ENCODE measurements at places on chromosomes 12 and 14. TPM values are rescaled to one million over a fixed set of nuclear protein-coding genes. Genes with fewer than 3 reads are reported as not detected.
A peak's percentile ranks its signal among the peaks of the same experiment; 100 is the strongest.

DNA sequence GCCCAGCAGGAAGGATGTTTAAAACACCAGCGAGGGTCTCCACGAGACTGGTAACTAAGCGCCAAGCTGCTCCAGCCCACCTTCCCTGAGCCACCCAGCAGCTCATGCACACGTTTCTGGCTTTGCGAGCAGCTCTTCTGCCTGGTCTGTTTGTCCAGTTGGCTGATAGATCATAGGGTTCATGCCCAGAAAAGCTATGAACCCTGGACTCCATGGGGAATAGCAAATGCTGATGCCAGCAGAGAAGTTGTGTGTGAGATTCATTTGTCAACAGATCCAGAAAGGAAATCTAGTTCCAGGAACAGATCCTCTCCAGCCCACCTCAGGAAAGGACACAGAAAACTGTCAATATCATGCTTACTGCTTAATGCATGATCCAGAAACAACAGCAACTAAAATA is 28.2 kb upstream of the RIMBP2 start:
- no peaks in the 10 kb centered on the region for H3K4me1 ChIP-seq
- H3K27me3 ChIP-seq: peaks cover 11% of the 10 kb centered on the region
- no peak overlapping the region for H3K4me3 ChIP-seq
- H3K36me3 ChIP-seq: no peaks in the 10 kb centered on the region
- DNase-seq: no peak

GRCh38 chr14:74906925-74907521 is 16.0 kb downstream of the RPS6KL1 start:
- no peak overlapping the region for H3K4me3 ChIP-seq
- H3K36me3 ChIP-seq: no peaks in the 10 kb centered on the region
- H3K27ac ChIP-seq: no peak overlapping the region
- no peak for DNase-seq
- no peaks in the 10 kb centered on the region for H3K27me3 ChIP-seq

DNA sequence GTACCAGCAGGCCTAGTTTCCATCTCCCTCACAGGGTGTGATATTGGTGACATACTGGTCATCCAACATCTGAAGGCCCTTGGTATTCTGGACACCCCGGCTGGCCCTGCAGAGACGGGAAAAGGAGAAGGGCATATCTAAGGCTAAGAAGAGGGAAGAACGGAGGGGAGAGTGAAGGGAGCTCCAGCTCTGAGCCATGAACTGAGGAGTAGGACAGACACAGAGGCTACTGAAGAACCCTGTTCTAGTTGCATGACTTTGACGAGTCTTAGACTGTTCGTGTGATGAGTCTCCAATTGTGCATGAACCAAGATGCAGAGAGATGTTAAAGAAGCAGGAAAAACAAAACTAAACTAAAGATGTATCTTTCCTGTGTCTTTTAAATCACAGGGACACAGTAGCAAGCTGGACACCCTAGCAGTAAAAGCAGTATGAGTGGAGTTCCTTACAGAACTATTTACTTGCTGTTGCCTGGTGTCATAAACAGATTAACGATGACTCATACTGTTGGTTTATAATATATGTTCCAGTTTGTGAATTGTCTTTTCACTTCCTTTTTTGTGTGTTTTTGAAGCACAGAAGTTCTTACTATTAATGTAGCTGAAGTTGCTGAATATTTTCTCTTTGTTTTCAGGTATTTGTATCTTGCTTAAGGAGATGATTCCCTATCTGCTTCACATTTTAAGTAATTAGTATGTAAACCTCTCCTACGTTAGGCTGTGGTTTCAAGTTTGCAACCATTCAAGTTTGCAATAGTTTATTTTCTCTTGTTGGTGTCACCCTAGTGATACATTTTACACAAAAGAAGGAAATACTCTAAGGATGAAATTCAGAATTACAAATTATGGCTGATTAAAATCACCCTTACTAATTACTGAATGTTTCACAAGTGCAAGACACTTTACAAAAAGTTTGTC is 15.7 kb downstream of the FAR2 start:
- no peaks in the 10 kb centered on the region for H3K27me3 ChIP-seq
- no peak for DNase-seq
- H3K36me3 ChIP-seq: no peaks in the 10 kb centered on the region
- no peaks in the 10 kb centered on the region for H3K4me1 ChIP-seq

DNA sequence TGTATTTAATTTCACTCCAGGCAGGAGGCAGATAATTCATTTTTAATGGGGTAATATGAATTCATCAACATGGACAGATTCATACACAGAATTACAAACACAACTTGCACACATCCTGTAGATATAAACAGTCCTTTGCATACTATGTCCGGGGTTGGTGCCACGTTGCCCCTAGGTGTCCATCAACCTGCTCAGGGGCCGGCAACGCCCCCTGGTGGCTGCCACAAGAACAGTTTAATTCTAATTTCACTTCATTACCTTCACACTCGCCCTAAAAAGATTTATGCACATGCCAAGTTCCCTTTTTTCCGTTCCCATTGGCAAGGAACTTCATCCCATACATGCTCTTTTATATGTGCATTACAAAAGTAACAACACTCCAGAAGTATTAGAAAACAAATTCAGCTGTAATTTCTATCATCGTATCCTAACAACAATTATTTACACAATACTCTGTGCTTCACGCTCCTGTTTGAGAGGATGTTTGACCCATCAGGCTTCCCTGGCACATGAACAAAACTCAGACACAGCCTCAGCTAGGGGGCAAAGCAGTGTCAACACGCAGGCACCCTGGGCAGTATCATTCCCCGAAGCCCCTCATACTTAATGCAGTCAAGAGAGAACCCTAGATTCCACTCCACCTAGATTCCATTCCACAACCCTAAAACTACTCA is 15.5 kb downstream of the MANSC1 start:
- no peak overlapping the region for H3K27ac ChIP-seq
- no peaks in the 10 kb centered on the region for H3K4me1 ChIP-seq
- no peak for DNase-seq
- no peaks in the 10 kb centered on the region for H3K36me3 ChIP-seq
- no peak overlapping the region for H3K4me3 ChIP-seq
- no peaks in the 10 kb centered on the region for H3K27me3 ChIP-seq

GRCh38 chr12:54593135-54593534 is 4.7 kb upstream of the PPP1R1A start:
- H3K27ac ChIP-seq: no peak overlapping the region
- no peaks in the 10 kb centered on the region for H3K36me3 ChIP-seq
- H3K4me1 ChIP-seq: no peaks in the 10 kb centered on the region

SLC8A3 gene
- total RNA-seq: 1.8 TPM

DNA sequence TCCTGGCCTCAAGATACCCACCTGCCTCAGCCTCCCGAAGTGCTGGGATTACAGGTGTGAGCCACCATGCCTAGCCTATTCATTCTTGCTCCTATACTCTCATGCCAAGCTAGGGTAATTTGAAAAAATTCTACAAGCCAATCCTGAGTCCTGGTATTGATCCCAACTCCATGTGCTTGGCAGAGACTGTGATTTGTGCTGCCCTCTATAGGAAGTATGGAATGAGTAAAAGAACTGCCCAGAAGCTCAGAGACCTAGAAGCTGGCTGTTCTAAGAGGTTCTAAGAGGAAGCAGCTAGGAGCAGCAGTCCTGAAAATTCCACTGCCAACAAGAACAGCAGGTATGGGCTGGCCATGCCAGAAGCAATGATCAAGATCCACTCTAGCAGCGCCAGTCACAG is 402.5 kb downstream of the PCNX1 start:
- H3K4me1 ChIP-seq: no peaks in the 10 kb centered on the region
- H3K27me3 ChIP-seq: no peaks in the 10 kb centered on the region
- no peak overlapping the region for H3K27ac ChIP-seq
- DNase-seq: no peak
- no peaks in the 10 kb centered on the region for H3K36me3 ChIP-seq

DNA sequence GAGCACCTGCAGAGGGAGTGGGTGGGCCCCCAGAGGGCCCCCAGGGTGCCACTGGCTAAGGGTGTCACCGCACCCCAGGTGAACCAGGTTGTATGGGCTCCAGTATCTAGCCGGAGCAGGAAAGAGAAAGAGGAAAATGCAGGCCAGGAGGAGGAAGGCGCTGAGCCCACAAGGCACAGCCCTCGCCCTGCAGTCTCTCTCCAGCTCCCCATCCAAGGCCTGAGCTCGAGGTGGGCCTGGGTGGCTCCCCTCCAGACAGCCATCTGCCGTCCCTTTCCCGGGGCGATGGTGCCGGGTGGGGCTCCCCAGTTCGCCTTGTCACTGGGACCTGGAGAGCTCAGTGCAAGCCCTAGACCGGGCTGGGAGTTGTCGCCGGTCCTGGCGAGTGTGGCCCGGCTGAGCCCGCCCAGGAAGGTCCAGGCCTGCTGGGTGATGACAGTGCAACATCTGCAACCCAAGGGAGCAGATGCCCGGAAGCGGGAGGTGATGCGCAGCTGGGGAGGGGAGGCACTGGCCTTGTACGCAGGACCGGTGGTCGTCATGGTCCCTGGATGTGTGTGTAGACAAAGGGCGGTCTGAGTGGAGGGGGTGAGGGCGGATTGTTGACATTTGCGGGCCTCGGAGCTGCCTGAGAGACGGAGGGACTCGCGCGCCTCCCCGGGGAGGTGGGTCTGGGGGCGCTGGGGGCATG is 716 bp downstream of the TMEM179 start:
- peak overlapping the region; percentile 46 for H3K4me3 ChIP-seq
- H3K27me3 ChIP-seq: no peaks in the 10 kb centered on the region
- no peaks in the 10 kb centered on the region for H3K36me3 ChIP-seq
- no peaks in the 10 kb centered on the region for H3K4me1 ChIP-seq
- peak; percentile 36 for DNase-seq

PTPRQ gene
- 4.0 TPM for total RNA-seq

- no peaks in the 10 kb centered on the region for H3K27me3 ChIP-seq
- H3K27ac ChIP-seq: peak overlapping the region; percentile 85
- no peaks in the 10 kb centered on the region for H3K36me3 ChIP-seq
- no peak for DNase-seq
Observed at GRCh38 chr12:56520048-56520447, 1.6 kb upstream of the RBMS2 start.

DNA sequence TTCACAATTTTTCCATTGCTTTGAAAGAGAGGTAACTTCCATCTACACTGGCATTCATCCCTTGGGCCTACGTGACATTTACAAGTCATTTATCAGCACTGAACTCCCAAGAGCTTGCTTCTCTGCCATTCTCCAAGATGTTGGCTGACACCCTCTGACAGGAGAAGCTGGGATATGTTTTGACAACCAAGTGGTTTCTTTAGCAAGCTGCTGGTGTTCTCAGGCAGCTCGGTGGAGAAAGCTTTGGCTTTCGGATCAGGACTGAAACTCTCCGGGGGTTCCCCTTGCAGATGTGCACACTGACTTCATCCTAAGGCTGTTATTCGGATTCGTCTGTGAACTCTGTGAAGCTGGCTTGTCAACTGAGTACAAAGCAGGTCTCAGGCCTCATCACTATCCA is 15.7 kb downstream of the KCNA5 start:
- H3K27me3 ChIP-seq: no peaks in the 10 kb centered on the region
- no peak for DNase-seq
- H3K4me1 ChIP-seq: no peaks in the 10 kb centered on the region
- H3K27ac ChIP-seq: no peak overlapping the region
- H3K36me3 ChIP-seq: no peaks in the 10 kb centered on the region

DNA sequence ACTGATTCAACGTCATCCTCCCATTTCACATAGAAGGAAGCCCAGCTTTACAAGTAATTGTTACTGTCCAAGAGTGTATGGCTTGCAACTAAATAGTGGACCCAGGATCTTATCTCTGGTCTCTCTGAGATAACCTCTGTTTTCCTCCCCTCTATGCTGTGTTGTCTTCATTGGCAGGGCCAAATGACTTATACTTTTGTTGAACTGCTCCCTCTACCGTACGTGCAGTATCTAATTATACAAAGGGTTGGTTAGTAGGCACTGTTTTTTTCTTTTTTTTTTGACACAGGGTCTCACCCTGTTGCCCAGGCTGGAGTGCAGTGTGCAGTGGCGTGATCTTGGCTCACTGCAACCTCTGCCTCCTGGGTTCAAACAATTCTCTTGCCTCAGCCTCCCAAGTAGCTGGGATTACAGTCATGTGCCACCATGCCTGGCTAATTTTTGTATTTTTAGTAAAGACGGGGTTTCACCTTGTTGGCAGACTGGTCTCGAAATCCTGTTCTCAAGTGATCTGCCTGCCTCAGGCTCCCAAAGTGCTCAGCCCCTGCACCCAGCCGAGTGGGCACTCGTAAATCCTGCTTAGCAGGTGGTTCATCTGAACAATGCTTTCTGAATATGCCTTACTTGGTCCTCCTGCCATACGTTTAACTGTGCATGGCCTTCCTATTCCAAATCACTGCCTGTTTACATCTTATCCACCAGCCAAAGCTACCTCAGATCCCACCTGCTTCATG is 162.1 kb downstream of the ADCK1 start:
- H3K27ac ChIP-seq: no peak overlapping the region
- no peaks in the 10 kb centered on the region for H3K4me1 ChIP-seq
- H3K4me3 ChIP-seq: no peak overlapping the region

FAM186B gene
- 0.59 TPM for total RNA-seq

- H3K36me3 ChIP-seq: no peaks in the 10 kb centered on the region
- H3K4me3 ChIP-seq: no peak overlapping the region
- H3K27me3 ChIP-seq: no peaks in the 10 kb centered on the region
- no peaks in the 10 kb centered on the region for H3K4me1 ChIP-seq
- no peak overlapping the region for H3K27ac ChIP-seq
Observed at GRCh38 chr14:60561845-60562746, 53.1 kb downstream of the SIX6 start.

ACIN1 gene
- 151 TPM for total RNA-seq

- DNase-seq: no peak
- H3K36me3 ChIP-seq: no peaks in the 10 kb centered on the region
- H3K27ac ChIP-seq: no peak overlapping the region
- no peaks in the 10 kb centered on the region for H3K27me3 ChIP-seq
Observed at GRCh38 chr12:115611477-115611876, 666.0 kb downstream of the MED13L start.

TAS2R10 gene
- 1.3 TPM for total RNA-seq

TRHDE gene
- total RNA-seq: 2.2 TPM

GRCh38 chr14:80212023-80212397 is 706 bp upstream of the DIO2 start:
- H3K27me3 ChIP-seq: no peaks in the 10 kb centered on the region
- no peak for DNase-seq

DNA sequence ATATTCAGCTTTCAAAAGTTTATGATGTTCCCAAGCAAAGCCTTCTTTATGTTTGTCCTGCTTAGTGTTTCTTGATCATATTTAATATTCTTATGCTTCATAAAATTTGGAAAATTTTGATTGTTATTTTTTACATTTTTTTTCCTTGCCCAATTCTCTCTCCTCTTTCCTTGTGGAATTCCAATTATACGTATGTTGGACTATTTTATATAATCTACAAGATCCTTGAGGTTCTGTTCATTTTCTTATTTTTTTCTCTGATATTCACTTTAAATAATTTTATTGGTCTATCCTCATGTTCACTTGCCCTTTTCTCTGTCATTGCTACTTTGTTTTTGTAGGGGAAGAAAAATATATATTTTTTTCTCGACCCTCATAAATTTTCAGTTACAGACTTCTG is 167.7 kb downstream of the DYRK2 start:
- no peaks in the 10 kb centered on the region for H3K36me3 ChIP-seq
- no peaks in the 10 kb centered on the region for H3K27me3 ChIP-seq
- H3K4me1 ChIP-seq: no peaks in the 10 kb centered on the region

All from breast epithelium (tissue), 4 donors.